ENCODE measurements at places on chromosomes 3 and 15.

DNA sequence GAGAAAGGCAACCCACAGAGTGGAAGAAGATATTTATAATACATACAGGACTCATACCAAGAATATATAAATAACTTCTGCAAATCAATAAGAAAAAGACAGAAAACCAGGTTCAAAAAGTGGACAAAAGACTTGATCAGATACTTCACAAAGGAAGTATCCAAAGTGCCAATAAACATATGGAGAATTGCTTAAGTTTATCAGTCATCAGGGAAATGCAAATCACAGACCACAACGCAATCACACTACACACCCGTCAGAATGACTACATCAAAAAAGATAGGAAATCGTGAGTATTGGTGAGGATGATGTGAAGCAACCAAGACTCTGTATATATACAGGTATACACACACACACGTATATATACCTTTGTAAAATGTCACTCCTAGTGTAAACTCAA lies 180.6 kb downstream of the FAM43A start:
- DNase-seq: no peak

DNA sequence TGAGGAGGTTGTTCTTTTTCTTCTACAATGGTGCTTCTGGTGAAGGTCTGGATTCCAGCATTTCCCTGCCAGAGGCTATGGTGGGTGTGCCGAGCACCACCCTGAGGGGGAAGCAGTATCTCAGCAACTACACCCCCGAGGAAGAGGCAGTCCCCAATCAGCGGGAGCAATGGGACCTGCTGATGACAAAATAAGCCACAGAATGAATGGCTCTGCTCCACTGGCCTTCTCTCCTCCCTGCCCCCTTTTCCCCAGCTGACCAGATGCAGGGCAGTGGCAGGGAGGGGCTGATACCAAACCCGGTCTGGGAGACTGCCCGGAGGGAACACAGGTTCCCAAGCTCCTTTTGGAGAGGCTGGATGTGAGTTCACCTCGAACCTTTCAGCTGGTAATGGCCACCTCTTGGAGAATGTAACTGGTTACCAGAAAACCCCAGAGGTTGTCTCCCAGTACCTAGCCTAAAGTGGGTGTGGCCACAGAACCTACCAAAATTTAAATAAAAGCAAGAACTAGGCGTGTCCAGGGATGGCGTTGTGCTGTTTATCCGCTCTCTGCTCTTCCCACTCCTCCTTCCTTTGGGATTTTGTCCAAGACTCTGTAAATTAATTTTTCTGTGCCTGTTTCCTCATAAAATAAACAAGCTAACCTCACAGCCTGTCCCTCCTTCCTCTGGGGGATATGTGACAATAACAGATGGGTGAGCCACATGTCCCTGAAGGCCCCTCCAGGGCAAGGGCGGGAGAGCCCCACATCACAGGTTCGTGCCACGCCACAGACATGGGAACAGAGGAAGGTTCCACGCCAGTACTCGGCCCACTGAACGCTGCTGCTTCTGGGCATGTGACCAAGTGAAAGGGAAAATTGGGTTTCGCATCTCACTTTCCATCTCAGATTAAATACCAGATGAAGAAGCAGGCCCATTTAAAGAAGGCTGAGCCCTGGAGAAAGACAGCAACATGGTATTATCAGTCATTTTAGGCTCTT lies 35.1 kb upstream of the SPTBN5 start:
- DNase-seq: peak; percentile 38

- DNase-seq: no peak
Measured at GRCh38 chr3:123367467-123368154, 81.3 kb downstream of the ADCY5 start.

DNA sequence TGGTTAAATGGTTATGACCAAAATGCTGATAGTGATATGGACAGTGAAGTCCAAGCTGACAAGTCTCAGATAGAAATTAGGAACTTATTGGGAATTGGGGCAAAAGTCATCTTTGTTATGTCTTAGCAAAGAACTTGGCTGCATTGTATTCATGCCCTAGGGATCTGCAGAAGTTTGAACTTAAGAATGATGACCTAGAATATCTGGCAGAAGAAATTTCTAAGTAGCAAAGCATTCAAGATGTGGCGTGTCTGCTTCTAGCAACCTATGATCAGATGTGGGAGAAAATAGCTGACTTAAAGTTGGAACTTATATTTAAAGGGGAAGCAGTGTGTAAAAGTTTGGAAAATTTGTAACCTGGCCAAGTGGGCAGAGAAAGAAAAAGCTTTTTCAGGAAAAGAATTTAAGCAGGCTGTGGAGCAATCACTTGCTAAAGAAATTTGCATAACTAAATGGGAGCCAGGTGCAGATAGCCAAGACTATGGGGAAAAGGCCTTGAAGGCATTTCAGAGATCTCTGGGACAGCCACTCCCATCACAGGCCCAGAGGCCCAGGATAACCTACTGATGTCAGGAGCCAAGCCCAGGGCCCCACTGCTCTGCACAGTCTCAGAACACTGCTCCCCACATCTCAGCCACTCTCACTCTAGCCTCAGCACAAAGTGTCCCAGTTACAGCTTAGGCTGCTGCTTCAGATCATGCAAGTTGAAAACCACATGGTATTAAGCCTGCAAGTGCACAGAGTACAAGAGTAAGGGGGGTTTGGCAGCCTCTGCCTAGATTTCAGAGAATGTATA lies 147.8 kb upstream of the TGFBR2 start:
- no peak for DNase-seq

GRCh38 chr3:157786618-157787017 lies 283.4 kb upstream of the VEPH1 start:
- DNase-seq: no peak

- DNase-seq: no peak
Measured at GRCh38 chr15:56989411-56989924, 71.0 kb downstream of the TCF12 start.

GRCh38 chr3:58004973-58005372 lies 3.2 kb upstream of the FLNB start:
- DNase-seq: no peak

GRCh38 chr3:187012609-187013051 lies 82.3 kb downstream of the ST6GAL1 start:
- DNase-seq: peak; percentile 59

GRCh38 chr3:66923969-66924368 lies 74.1 kb upstream of the KBTBD8 start:
- no peak for DNase-seq

DNA sequence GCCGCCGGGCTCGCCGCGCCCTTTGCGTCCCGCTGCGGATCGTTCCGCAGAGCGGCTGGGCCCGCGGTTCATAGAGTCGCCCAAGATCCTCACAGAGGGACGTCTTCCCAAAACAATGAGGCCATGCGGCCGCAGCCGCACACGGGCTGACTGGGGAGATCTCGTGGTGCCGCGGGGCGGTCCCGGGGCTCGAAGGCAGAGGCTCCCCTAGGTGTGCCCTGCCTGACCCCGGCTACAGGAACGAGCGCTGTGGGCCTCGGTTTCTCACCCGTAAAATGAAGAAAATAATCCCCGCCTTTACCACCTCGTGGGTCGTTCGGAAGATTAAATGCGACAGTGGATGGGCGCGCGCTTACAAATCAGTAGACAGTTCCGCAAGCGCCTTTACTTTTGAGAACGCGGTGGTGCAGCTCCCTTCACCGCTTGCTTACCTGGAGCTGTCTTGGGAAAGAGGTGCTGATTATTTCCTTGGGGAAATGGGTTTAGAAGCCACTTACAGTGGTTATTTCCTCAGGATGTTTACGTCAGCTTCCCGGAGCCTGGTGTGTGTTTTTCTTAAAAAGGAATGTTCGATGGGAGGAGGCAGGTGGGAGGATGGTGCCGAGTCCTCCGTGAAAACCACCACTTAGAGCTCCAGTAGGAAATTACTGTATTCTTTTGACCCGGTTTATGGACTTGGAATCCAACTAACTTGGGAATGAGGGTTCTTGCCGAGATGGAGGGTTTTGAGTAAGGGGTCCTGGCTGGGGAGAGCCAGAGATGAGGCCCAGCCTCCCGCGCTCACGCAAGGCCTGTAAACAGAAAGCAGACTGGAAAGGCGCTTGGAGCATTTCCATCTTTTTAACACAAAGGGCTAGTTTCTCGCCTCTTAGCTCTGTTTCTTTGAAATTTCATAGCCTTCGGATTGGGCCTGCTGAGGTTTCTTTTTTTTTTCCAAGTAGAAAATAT lies 1.9 kb upstream of the MEX3B start:
- DNase-seq: peak; percentile 41

All from stimulated activated CD8-positive, alpha-beta memory T cell treated with anti-CD3 and anti-CD28 coated beads, Interleukin-4, amount 100 ng/mL, for 48 hours (primary cell).